ENCODE measurements at places on chromosomes 5 and 9.

- no peak for DNase-seq
These were observed at the start of gene ANGPTL2 for GRCh38 chr9:127122176-127123063. Gene ANGPTL2 (minus strand): TSS chr9:127122635. CDS start chr9:127108731, 13,904 bp downstream.

GRCh38 chr9:137774775-137775386, 102.7 kb upstream of the CACNA1B start:
- DNase-seq = no peak

GRCh38 chr5:150078802-150079689, 7.3 kb downstream of the CSF1R start:
- DNase-seq = no peak

DNA sequence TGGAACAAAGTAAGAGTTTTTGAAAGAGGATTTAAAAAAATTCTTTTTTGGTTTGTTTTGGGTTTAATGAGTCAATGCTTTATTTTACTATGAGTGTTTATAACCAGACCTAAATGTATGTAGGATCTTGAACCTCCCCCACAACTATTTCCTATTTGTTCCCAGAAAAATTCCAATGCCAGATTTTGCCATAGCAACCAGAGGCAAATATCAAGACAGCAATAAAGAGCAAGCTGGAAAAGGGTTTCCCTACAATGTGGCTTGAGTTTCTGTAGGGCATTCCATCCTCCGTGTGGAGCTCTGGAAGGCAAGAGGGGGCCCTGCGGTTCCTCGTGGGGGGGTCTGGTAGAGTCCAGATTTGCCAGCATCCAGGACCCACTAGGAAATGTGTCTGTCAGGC, 27.8 kb upstream of the GDNF start:
- DNase-seq = no peak

Measured in stimulated activated CD8-positive, alpha-beta memory T cell treated with anti-CD3 and anti-CD28 coated beads, Interleukin-4, amount 100 ng/mL, for 4 hours (primary cell).